ENCODE measurements at places on chromosomes 5 and 9.
A peak's percentile ranks its signal among the peaks of the same experiment; 100 is the strongest.

DNA sequence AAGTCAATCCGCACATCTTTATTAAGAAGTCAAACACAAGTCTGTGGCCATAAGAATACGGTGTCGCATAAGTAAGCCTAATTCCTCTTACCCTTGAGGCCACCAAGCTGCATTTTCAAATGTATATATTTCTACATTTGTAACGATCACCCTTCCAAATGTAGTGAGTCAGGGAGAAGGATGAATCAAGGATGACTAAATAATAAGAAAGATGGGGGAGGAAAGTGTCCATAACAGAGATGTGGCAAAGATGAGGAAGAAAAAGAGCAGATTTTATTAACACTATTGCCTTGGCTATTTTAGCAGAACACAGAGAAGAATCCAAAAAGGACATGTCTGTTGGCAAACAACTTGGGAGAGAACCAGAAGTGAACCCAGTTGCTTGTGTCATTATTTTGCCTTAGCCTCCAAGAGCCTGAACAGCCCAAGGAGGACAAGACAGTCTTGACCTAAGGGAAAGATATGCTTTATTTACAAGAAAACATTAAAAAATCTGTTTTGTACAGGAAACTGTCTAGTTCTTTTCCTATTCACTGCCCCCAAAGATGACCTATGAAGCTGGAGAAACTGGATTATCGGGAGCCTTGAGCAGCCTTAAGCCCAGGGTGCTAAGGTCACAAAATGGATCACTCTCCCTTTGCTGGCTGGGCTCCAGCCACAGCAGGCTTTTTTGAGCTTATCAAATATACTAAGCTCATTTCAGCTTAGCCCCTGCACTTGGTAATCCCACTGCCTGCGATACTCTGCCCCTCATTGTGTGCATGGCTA lies 101.5 kb downstream of the PLCXD3 start:
- DNase-seq: no peak

GRCh38 chr5:32542216-32543059 lies 42.9 kb upstream of the SUB1 start:
- no peak for DNase-seq

GRCh38 chr5:34043099-34043876 lies at the start of gene C1QTNF3:
C1QTNF3 (minus strand) TSS chr5:34043213; CDS start chr5:34043125, 88 bp downstream.
- DNase-seq: no peak

GRCh38 chr5:91611746-91612145 lies 228.6 kb upstream of the ARRDC3 start:
- DNase-seq: no peak

DNA sequence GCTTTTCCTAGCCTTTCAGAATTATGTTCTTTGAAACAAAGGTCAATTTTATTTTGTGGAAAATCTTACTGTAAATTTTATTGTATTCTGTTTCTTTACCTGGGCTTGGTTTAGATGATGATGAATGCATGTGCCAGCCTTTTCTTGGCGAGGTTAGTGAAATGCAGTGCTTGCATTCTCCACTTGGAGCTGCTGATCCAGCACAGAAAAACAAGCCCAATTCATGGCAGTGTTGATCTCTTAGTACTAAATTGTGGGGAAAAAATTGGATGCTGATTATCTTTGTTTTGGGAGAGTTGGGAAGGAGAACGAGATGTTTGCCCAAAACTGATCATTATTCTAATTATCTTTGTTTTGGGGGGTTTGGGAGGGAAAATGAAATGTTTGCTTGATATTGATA lies 3.7 kb downstream of the HABP4 start:
- DNase-seq: peak; percentile 21

GRCh38 chr9:85157772-85158171 lies 488.2 kb downstream of the NTRK2 start:
- DNase-seq: no peak

DNA sequence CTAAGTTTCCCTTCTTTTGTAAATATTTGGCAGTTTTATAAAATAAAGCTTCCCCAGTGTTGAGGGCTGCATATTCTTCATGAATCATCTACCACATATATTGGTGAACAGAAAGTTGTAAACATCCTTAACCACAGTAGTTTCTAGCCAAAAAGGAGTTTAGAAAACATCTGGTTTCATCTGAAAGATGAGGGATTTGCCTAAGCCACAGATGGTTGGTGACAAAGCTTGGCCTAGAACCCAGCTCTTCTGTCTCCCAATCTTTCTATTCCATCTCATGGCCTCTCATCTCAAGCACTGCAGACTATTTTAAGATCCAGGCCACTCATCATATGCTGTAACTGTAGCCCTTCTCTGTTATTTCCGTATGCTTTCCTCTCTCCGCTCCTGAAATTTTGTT lies 232.3 kb upstream of the TRPM3 start:
- no peak for DNase-seq

- DNase-seq: no peak
Measured at GRCh38 chr5:44935262-44935661, 126.5 kb downstream of the MRPS30 start.

DNA sequence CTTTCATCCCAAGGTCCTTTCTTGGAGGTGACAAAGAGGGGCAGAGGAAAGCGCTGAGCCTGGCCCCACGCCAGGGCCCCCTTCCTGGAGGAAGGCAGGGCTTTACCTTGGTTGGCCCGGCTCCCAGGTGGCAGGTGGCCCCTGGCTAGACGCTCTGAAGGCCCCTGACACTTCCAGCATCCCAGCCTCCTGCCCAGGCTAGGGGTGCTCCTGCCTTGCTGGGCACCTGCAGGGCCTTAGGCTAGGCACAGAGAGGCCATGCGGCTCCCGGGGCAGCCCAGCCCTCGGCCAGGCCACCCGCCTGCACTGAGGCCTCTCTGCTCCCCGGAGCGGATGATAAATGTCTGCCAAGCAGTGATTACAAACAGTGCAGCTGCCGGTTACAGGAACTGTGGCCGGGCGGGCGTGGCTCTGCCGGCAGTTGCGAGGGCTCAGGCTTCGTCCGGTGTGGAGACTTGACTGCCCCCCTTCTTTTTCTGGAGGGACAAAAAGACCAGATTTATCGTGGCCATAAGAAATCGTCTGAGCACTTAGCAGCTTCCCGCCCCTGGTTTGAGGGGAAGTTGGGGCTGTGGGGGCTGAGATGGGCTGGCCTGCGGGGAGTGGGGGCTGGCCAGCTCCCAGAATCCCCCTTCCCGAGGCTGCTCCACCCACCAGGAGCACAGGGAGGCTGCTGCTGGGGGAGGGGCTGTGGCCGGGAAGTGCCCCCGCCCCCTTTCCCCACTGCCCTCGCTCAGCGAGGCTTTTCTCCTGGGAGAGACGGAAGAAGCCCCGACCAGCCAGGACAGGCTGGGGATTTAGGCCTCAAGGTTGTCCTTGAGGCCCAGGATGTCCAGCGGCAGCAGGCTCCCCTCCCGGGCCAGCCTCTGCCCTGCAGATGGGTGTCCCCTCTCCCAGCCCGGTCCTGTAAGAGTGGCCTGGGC lies 31.6 kb upstream of the UBAC1 start:
- peak; percentile 79 for DNase-seq

- no peak for DNase-seq
Measured at GRCh38 chr9:18865542-18865941, 167.5 kb downstream of the SAXO1 start.

Measured in NCI-H460 (cell line).